CD4-positive, alpha-beta T cell treated with Interleukin-4 for 1 hour (primary cell): ENCODE measurements at places on chromosomes 1 and 21.

DNA sequence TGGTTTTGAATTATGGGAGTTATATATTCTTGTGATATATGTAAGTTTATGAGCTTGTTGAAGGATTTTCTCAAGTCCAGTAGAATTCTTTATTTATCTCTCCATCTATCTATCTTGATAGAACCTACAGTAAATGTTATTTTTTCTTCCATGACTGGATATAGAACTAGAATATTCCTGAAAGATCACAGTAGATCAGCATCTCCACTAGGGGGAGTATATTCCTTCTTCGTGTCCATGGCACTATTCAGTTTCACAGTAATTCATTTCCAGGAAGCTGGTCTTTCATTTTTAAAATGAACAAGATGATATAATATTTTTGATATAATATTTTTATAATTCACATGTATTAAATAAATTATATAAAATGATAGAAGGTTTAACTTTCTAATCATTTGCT lies 18.8 kb downstream of the TMPRSS15 start:
- no peak for DNase-seq

GRCh38 chr21:46503922-46504550 lies 45.3 kb downstream of the DIP2A start:
- no peak for DNase-seq

- DNase-seq = no peak
Measured at GRCh38 chr1:53280496-53280895, 42.2 kb upstream of the MAGOH start.

DNA sequence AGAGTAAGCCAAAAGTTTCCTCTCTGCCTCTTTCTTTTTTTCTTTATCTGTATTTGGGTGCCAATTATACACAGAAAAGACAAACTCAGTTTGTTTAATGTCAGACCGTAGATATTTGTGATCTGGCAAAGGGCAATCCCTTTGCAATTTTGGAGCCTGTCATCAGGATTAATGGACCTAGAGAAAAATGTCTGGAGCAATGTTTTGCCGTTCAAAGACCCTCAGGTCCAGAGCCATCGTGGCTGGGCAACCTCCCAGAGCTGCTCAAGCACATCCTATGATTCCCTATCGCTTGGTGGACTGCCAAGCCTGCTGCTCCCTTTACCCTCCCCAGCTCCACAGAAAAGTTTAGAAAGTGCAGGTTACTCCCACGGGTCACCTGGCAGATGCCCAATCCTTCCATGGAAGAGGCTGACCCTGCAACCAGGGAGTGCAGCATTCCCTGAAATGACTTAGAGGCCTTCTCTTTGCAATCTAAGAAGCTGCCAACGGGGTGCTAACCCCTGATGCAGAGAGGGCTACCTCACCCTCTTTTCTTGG lies 112.5 kb upstream of the NGF start:
- no peak for DNase-seq

DNA sequence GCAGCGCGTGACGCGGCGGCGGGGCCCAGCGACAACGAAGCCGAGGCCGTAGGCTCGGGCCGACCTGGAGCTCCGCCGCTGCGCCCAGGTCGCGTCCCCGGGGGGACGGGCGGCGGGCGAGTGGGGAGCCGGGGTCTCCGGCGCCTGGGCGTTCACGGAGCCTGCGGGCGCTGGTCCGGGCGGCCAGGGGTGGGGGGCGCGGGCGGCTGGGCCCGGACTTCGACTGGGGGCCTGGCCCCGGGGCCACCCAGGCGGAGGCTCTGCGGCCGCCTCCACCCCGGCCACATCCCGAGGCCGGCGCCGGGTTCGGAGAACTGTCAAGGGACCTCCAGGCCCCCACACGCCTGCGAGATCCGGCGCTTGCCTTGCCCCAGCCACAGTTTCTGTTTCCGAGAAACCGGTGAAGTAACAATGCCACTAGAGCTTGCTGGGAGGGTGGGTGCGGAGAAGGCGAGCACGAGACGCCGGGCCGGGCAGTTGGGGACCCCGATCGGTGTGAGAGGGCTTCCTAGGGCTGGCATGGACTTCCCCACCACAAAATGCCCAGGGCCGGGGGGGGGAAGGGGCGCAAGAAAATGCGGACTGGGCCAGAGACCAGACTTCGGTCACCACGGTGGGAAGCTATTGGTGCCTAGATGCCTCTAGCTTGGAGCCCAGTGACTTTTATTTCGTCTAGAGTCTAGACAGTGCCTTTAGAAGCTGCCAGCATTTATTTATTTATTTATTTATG lies 501 bp downstream of the FBXO6 start:
- peak; percentile 61 for DNase-seq

- no peak for DNase-seq
Measured at GRCh38 chr1:9228609-9229008, 6.0 kb upstream of the H6PD start.

DNA sequence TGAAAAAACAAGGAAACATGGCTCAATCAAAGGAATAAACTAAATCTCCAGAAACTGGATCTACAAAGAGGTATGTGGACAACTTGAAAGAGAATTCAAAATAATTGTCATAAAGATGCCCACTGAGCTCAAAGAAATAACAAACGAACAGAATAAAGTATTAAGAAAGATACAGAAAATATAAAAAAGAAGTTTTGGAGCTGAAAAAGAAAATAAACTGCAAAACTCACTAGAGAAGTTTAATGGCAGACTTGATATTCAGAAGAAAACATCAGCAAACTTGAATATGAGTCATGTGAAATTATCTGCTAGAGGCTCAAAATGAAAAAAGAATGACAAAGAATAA lies 208.1 kb upstream of the SAMSN1 start:
- DNase-seq = no peak

DNA sequence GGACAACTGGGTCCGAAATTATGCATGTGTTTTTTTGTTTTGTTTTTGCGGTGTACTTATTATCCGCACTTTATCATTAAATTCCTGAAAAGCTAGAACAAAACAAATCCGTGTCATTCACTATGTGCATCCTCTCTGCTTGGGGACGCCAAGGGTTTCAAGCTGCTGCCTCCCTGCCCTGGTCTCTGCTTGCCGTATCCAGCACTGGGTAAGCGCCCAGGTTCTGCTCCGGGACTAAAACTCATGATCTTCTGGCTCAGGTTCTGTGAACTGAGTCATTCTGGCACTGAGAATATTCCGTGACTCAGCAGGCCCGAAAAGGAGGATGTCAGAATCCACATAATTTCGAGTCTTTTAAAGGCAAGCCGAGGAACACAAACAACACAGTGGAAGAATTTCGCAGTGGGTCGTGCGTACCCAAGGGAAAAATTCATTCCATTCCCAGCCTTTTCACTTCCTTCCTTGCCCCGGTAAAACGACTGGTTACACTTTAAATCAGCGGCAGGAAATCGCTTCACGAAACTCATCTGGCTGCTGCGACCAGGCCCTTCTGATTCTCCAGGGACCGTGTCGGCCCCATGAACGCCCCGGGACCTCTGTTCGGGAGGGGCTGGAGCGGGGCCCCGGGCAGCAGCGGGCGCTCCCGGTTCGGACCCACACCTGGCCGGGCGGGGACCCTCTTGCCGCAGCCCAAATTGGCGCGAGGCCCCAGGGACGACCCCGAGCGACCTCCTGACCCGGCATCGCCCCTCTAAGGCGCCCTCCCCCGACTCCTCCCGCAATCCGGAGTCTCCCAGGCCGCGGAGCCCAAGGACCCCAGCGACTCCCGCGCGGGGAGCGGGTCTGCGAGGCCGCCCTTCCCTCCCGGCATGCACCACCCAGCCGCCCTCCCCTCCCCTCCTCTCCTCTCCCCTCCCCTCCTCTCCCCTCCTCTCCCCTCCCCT lies 746 bp upstream of the LAMC1 start:
- no peak for DNase-seq

DNA sequence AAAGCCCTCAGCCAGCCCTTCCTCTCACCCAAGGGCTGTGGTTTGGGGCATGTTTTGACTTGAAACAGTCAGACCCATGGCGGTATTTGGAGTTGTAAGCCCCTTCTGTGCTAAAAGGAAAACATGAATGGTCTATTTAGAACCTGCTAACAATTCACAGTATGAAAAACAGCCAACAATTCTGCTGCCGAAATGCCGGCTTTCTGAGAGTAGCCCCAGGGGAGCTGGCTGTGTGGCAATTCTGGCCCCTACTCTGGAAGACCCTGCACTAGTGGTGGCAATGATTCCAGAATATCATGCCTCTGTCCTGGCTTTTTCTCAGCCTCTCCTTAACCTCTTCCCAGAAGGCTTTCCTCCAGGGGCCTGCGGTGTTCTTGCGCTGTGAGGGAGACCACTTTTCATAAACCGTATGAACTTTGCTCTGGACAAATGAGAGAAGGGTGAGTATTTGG lies 118.7 kb downstream of the EDEM3 start:
- DNase-seq = no peak

DNA sequence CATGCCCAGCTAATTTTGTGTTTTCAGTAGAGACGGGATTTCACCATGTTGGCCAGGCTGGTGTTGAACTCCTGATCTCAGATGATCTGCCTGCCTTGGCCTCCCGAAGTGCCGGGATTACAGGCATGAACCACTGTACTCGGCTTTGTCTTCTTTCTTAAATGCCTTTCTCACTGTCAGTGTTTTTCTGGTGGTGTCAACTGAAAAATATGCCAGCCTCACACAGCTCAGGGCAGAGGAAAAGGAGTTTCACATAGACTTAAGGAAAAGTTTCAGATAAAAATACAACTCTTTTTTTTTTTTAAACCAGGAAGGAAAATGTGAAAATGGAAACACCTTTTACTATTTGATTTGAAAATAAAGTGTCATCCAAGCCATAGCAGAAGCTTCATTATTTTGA lies 4.6 kb upstream of the MAB21L3 start:
- DNase-seq = no peak
